ENCODE measurements at places on chromosomes 12 and 14.

- no peak for DNase-seq
These were observed 531.3 kb downstream of the GALC start for GRCh38 chr14:87461704-87462103.

- no peak for DNase-seq
These were observed 55.9 kb downstream of the AACS start for GRCh38 chr12:125121106-125121505.

- no peak for DNase-seq
These were observed 759.1 kb downstream of the GALC start for GRCh38 chr14:87233806-87234384.

DNA sequence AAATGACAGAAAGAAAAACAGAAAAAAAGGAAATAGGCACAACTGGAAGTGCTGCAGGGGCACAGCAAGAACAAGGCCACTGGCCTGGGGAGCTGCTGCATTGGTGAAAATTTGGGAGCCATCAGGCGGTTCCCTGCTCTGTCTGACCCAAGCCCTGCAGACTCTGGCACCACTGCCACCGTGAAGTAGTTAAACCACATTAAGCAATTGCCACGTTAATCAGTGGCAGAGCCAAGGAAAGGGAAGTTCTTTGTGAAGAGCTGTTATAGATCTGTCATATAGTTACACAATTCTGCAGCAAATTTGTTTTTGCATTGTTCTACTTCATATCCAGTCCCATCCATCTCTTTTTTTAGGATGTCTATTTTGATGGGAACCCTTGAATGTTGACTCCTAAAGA is 915.3 kb downstream of the FSCB start:
- DNase-seq = peak; percentile 55

GRCh38 chr14:95195031-95195430 is 37.7 kb upstream of the DICER1 start:
- no peak for DNase-seq

GRCh38 chr12:95303476-95303875 is 85.9 kb downstream of the VEZT start:
- DNase-seq = no peak

- DNase-seq = no peak
These were observed 10.9 kb downstream of the PELI2 start for GRCh38 chr14:56129092-56129491.

GRCh38 chr12:108744021-108744897 is 12.9 kb upstream of the CORO1C start:
- no peak for DNase-seq

DNA sequence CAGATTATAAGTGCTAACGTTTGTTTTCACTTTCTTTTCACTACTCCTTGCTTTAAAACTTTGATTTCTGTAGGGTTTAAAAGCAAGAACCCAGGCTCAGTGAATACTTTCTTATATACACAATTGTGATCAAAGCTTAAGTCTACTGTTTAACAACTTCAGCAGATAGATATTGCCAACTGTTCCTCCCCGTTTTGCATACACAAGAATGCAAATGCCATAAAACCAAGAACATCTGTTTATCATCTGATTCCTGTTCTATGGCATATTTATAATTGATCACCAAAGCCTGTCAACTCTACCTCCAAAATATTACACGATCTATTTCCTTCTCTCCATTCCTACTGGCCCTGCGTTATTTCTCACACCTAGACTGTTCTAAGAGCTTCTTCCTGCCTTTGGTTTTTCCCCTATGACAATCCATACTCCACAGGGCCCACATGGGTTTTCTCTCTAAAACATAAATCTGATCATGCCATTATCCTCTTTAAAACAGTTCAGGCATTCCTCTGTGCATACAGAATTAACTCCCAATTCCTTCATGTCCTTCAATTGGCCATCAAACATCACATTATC is 15.9 kb downstream of the MED13L start:
- DNase-seq = no peak

DNA sequence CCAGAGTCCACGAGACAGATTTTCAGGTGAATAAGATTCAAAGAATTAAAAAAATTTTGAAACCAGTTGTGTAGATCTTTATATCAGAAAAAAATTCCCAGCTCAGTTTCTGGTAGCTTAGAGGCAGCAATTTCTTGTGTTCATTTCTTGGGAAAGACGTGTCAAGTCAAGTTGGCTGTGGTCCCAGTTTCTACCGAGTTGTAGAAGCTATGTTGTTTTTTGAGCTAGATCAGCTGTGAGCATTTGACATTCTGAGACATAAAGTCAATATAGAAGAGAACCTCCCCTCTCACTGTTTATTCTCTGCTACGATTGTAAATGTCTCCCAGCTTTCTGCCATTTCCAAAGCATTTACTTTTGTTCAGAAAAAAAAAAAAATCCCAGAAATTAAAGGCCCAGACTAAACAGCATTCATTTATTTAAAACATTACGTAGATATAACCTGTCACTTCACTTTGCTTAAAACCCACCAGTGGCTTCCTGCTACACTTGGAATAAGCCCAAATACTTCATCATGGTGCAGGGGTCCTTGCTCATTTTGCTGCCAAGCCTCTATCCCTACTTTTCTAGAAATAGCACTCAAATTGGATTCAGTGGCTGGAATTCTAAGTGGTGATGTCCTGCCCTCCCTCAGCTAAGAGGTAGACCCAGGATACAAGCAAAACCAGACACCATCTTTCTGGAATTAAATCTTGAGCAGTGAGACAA is 20.6 kb upstream of the PYGL start:
- DNase-seq = no peak

- no peak for DNase-seq
These were observed 380.1 kb downstream of the NOVA1 start for GRCh38 chr14:26217778-26218177.

DNA sequence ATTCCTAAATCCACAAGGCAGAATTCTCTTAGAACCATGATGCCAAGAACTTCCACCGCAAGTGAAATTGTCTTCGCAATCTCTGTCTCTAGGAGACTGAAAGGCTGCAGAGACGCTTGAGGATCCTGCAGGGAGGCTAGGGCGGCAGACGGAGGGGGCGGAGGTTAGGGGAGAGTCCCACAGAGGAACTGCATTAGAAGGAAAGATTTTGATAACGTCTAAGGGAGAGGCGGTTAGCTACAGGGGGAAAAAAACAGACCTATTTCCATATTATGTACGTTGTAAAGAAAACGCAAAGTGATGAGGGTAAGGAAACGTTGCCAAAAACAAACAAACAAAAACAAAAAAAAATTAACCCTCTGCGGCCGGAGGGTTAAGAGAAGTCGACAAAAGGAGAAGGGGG is 595 bp downstream of the KLHL28 start:
- DNase-seq = peak; percentile 81

DNA sequence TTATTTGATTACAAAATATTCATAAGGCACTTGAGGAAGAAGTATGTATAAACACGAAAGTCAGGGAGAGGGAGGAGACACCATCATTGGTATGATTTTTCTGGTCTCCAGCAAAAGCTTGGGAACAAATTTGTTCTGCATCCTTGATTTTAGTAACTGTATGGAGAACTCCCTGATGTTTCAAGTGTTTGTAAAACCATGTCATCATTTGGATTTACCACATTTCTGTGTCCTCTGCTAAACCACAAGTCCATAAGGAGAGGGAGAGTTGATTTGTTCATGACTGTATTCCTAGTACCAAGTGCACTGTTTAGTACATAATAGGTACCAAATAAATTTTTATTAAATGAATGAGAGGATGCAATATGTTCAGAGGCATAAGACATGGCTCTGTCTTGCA is 181.1 kb downstream of the BTG1 start:
- no peak for DNase-seq

- peak; percentile 96 for DNase-seq
These were observed 47.4 kb upstream of the SRSF5 start for GRCh38 chr14:69719501-69719951.

GRCh38 chr12:14931791-14932560 is 6.4 kb downstream of the ERP27 start:
- DNase-seq = no peak

- no peak for DNase-seq
These were observed 232.0 kb downstream of the BTG1 start for GRCh38 chr12:91913651-91914050.

GRCh38 chr14:105852378-105853088 is 326.1 kb downstream of the TMEM121 start:
- no peak for DNase-seq

DNA sequence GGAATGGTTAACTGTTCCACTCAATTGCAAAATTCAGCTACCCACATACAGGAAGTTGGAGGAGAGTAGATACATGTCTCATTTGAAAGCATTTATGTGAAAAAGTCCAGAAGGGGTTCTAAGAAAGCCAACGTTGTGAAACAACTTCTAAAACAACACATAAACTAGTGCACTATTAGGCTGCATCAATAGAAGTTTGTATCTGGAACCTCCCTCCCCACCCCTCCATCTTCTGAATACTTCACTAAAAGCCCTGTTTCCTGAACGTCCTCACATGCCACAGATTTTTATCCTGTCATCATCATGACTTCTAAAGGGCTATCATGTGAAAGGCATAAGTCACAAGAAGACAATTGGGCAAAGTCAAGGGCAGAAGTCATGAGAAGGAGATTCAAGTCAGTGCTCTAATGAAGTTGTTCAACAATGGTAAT is 5.5 kb downstream of the KRT79 start:
- peak; percentile 92 for DNase-seq

DNA sequence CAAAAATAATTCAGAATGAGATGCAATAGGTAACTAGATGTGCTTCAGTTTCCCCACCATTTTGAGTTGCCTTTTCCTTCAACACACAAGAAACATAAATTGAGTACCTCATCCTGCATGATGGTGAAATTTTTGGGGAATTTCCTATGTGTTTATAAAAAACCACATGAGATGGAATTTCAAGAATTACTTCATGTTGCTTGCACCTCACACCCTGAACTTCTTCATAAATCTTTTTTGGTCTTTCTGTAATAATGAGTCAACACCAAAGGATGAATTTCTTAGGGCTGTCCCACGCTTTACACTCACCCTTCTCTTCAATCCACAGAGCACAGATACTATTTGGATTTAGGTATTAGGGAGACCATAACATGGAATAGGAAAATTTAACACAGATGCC is 22.6 kb upstream of the LUM start:
- DNase-seq = no peak

- DNase-seq = no peak
These were observed 80.0 kb downstream of the BORCS5 start for GRCh38 chr12:12436831-12437345.

DNA sequence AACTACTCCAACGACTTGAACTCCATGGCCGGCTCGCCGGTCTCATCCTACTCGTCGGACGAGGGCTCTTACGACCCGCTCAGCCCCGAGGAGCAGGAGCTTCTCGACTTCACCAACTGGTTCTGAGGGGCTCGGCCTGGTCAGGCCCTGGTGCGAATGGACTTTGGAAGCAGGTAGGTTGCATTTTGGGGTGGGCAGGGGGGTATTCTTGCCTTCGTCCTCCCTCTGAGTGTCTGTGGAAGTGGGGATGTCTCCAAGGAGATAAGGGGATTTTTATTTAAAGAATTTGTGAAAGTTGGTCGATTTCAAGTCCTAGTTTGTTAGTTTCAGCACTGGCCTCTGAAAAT is 1.3 kb downstream of the ASCL1 start:
- DNase-seq = no peak

- DNase-seq = no peak
These were observed 167.4 kb downstream of the SNAPC1 start for GRCh38 chr14:61929651-61930050.

DNA sequence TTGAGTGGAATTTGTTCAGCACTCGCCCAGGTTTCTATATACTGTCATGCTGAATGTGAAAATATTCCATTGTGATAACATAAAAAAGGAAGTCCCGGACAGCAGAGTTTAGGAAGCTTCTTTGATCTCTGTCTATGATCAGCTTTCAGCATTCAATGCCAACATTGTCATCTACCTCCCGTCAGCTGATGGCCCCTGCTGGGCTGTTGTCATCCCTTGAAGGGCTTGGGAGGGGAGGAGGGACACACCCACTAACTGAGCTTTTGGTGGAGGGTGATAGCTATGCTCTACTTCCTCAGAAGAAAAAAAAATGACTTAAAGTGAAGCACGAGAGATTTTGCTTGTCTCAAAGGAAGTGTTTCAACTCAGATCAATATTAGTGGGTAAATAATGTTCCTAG is 4.7 kb upstream of the KRT77 start:
- no peak for DNase-seq

DNA sequence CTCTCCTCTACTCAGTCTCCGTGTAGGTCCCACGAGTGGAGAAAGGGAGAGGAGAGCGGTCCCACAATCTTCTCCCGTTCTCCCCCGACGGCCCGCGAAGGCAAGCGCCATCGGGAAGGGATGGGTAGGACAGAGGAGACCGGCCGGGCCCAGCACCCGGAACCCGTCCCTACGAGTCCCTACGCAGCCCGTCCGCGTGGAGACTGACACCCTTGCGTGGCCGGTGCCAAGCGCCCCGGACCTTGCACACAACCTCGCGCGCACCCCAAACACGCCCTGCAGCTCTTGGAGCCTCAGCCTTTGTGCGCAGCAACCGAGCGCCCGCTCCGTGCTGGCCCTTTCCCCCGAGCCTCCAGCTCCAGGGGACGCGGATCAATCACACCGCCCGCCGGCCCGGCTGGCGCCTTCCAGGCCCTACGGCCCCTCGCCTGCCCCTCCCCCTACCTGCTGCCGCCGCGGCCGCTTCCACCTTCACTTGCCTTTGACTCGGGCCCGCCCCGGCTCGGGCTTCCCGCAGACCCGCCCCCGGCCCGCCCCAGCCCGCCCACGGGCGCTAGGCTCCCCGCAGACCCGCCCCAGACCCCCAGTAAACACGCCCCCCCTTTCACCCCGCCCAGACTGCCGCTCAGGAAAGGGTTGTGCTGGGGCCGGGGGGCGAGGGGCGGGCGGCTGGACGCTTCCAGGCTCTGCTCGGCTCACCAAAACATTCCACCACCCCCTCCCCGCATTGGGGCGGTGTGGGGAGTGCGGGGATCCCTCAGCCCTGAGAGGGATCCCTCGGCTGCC is at the start of gene NDRG2:
Gene NDRG2 (minus strand): TSS at position 477 of the 786 bp plus-strand sequence. CDS start 1,746 bp downstream, outside the sequence.
- DNase-seq = peak; percentile 32

GRCh38 chr14:98444077-98444476 is 827.9 kb downstream of the BCL11B start:
- no peak for DNase-seq

- DNase-seq = peak; percentile 67
These were observed 458 bp downstream of the KHNYN start for GRCh38 chr14:24430143-24430681.

Measured in inflammatory macrophage (primary cell).